Activated CD4-positive, alpha-beta T cell treated with anti-CD3 and anti-CD28 coated beads, Interleukin-2, amount 10 ng/mL, durations not matched to agents 24 days and 14 days (primary cell): ENCODE measurements at places on chromosomes 4 and X.
A peak's percentile ranks its signal among the peaks of the same experiment; 100 is the strongest.

GRCh38 chr4:122156819-122157218 lies 4.7 kb downstream of the BLTP1 start:
- no peak for DNase-seq

DNA sequence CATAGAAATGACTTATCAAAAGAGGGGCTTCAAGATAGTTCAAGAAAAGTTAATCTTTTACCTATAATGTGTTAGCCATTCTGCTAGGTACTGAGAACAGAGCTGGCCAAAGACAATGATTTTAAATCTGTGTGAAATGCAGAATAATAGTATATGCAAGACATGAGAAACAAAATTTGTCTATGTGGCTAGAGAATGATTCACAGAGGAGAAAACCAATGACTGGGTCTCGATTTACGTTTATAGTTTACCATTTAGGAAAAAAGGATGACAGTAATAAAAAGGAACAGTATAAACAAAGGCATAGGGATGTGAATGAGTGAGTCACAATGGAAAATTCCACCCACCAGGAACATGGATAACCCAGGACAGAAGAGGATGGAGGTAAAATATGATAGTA lies 31.9 kb downstream of the NPFFR2 start:
- DNase-seq, result no peak

GRCh38 chr4:125322366-125322730 lies 7.6 kb downstream of the FAT4 start:
- no peak for DNase-seq

DNA sequence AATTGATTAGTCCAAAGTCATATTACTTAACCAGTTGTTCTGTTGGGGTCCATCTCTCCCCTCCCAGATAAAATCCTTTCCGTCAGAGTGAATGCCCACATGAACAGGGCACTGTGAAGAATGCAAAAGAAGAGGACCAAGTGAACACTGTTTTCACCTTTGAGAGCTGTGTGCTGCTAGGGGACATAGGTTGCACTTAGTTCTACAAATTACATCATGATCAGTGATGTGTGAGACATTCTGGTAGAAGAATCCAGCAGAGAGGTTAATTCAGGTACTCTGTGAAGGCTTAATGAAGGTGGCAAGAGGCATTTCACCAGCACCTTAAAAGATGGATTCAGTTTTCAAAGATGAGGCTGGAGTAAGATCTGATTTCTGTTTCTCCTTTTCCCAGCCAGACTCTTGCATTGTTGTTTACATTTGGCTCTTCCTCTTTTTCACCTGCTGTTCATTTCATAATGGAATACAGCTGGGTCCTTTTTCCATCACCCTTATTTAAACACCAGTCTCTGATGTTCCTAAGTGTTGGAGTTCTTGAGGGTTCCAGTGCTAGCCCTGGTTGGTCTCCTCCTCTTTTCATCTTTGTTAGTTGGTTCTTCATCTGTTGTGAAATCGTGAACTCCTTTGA lies 10.9 kb downstream of the GAB1 start:
- no peak for DNase-seq

DNA sequence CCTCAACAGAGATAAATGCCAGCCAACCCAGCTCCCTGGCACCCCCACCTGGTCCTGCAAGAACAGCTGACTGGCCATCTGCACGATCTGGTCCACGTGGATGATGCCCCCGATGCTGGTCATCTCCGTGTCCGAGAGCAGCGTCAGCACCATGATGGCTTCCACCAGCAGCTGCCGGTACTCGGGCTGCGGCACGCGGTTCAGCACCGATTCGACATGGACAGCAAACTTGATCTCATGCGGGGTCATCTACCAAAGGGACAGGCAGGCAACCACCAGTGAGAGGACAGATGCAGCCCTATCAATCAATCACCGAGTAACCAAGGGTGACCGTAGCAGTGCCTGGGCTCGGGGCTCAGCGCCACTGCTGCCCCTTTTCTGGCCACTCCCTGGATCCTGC lies 89.8 kb downstream of the PHKA2 start:
- no peak for DNase-seq

GRCh38 chr4:144905286-144905685 lies 192.7 kb downstream of the ANAPC10 start:
- DNase-seq, result no peak

GRCh38 chr4:106746451-106746850 lies 289.7 kb downstream of the DKK2 start:
- no peak for DNase-seq

DNA sequence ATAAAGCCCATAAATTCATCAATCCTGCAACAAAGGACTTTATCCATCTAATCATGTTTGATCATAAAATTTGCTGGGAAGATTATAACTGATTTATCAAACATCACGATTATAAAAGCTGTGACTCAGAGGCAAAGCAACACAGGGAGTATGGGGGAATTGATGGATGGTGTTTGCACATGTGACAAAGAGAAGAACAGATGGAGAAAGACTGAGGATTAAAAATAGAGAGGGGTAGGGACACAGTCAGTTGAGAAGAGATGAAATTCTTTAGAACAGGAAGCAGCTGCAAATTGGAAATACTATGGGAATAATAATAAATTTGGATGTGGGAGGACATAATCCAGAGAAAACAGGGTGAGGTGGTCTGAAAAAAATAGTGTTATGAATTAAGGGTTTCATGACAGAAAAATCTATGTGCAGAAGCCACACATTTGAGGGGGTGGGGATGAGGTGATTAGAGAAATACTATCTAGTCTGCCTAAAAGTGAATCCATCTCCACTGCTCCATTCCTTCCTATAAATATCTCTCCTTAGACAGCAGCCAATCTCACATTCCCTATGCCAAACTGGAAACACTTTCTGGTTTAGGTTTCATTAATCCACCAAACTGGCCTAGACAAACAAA lies 6.2 kb downstream of the PRR32 start:
- no peak for DNase-seq

DNA sequence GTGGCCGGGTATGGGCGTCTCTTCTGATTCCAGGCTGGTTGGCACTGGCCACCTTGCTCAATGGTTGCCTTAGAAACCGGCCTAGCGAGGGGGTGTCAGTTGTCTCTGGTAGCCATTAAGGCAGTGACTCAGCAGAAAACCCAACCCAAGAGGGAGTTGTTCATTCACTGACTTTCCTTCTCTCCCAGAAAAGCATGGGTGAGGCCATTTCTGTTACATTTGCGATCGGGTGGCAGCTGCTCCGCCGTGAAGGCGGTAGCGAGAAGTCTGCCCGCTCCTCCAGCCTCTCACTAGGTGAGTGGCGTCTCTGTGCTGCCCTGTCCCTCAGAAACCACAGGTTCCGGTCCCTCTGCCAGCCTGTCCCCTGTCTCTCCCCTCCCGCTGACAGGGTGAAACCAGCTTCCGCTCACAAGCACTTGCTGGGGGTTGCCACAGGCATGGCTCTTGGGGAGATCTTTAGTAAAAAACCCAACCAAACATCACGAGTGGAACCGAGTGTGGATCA lies 17.4 kb downstream of the IRAK1 start:
- peak; percentile 75 for DNase-seq

GRCh38 chr4:123449362-123449761 lies 52.8 kb downstream of the SPRY1 start:
- DNase-seq, result no peak

DNA sequence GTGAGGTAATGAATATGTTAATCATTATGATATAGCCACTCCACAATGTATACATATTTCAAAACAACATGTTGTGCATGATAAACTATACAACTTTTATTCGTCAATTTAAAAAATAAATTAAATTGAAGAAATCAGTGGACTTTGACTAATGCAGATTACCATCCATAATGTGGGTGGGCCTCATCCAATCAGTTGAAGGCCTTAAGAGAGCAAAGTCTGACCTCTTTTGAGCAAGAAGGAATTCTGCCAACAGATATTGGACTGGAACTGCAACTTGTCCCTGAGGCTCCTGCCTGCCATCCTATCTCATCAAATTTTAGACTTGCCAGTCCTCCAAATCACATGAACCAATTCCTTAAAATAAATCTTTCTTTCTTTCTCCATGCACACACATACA lies 57.4 kb upstream of the SLC16A2 start:
- no peak for DNase-seq

GRCh38 chr4:13907255-13907751 lies 279.8 kb upstream of the BOD1L1 start:
- DNase-seq, result no peak
